ENCODE measurements at places on chromosomes 11 and 22. TPM values are rescaled to one million over a fixed set of nuclear protein-coding genes. Genes with fewer than 3 reads are reported as not detected.

GRCh38 chr11:2669634-2670469 is 29.9 kb downstream of the KCNQ1OT1 start:
- H3K36me3 ChIP-seq = no peaks in the 10 kb centered on the region
- no peak overlapping the region for H3K27ac ChIP-seq
- no peak for DNase-seq
- H3K4me1 ChIP-seq = no peaks in the 10 kb centered on the region
- no peaks in the 10 kb centered on the region for H3K27me3 ChIP-seq
- H3K4me3 ChIP-seq = no peak overlapping the region

GRCh38 chr11:9688716-9689511 is 25.0 kb downstream of the SWAP70 start:
- no peak overlapping the region for H3K4me3 ChIP-seq
- no peak overlapping the region for H3K27ac ChIP-seq
- no peaks in the 10 kb centered on the region for H3K27me3 ChIP-seq
- peaks cover 2% of the 10 kb centered on the region for H3K4me1 ChIP-seq

GRCh38 chr22:50145721-50146438 is 24.7 kb upstream of the PANX2 start:
- peaks cover 5% of the 10 kb centered on the region for H3K4me1 ChIP-seq
- no peak overlapping the region for H3K4me3 ChIP-seq
- no peaks in the 10 kb centered on the region for H3K36me3 ChIP-seq
- H3K27ac ChIP-seq = no peak overlapping the region
- no peak for DNase-seq
- H3K27me3 ChIP-seq = no peaks in the 10 kb centered on the region

- no peak overlapping the region for H3K4me3 ChIP-seq
- H3K4me1 ChIP-seq = peaks cover 19% of the 10 kb centered on the region
- peaks cover 13% of the 10 kb centered on the region for H3K27me3 ChIP-seq
- H3K27ac ChIP-seq = no peak overlapping the region
- H3K36me3 ChIP-seq = no peaks in the 10 kb centered on the region
These were observed 54.1 kb downstream of the CELSR1 start for GRCh38 chr22:46483353-46483752.

- H3K4me3 ChIP-seq = no peak overlapping the region
- DNase-seq = peak; percentile 32
- H3K27me3 ChIP-seq = no peaks in the 10 kb centered on the region
- H3K36me3 ChIP-seq = peaks cover 24% of the 10 kb centered on the region
These were observed 60.2 kb downstream of the TNRC6B start for GRCh38 chr22:40237788-40238424.

DNA sequence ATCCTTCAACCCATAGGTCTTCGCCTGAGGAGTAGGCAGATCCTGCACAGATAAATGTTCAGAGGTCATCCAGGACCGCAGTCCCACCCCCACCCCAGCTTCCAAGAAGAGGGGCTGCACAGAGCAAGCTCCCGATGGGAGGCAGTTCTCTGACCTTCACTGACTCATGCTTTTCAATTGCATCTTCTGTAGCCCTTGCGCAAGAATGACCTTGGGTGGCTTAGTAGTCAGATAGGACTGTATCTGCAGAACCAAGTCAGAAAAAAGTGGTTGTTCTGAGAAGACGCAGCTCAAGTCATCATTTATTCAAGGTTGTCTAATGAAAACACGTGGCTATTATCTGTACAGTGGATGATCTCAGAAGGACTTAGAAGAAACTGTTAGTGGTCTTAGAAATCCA is 16.4 kb upstream of the GRAMD1B start:
- no peak overlapping the region for H3K4me3 ChIP-seq
- peaks cover 23% of the 10 kb centered on the region for H3K27me3 ChIP-seq
- no peaks in the 10 kb centered on the region for H3K36me3 ChIP-seq
- H3K4me1 ChIP-seq = peaks cover 2% of the 10 kb centered on the region
- no peak overlapping the region for H3K27ac ChIP-seq

DNA sequence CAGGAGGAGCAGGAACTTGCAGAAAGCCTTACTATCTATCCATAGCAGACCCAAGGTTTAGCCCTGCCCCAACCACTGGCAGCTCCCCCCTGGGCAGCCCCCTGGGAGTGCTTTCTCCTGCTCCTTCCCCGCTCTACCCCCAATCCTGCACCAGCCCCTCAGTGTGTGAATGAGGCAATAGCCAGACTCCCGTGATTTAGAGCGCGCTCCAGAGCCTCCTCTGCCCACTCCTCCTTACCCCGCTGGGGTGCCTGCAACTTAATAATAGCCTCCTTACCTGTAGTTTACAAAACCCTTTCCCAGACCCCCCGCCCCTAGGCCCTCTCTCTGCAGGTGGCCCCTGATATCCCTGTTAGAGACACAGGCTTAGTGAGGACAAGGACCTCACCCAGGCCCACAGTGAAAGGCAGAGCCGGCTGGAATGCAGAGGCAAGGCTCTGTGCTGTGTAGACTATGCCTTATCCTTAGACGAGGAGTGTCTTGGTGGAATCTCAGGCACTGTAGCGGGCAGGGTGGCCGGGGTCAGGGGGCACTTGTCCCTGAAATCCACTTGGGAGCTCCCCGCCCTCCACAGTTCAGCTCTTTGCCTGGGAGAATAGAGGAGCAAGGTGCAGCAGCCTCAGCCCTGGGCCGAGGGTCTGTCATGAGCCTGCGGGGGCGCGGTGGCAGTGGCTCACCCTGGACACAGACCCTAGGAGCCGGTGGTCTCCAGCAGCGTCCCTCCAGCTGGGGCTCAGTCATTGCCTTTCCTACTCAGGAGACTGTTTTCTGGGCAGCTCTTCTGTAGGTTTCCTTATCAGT is 4.3 kb upstream of the CARNS1 start:
- H3K27me3 ChIP-seq = no peaks in the 10 kb centered on the region
- peak overlapping the region; percentile 7 for H3K4me3 ChIP-seq
- H3K4me1 ChIP-seq = peaks cover 72% of the 10 kb centered on the region
- DNase-seq = no peak
- peak overlapping the region; percentile 92 for H3K27ac ChIP-seq

GRCh38 chr22:47294222-47294532 is 531.7 kb downstream of the TBC1D22A start:
- H3K27ac ChIP-seq = no peak overlapping the region
- no peaks in the 10 kb centered on the region for H3K27me3 ChIP-seq
- no peak for DNase-seq
- H3K4me1 ChIP-seq = no peaks in the 10 kb centered on the region
- no peaks in the 10 kb centered on the region for H3K36me3 ChIP-seq

GRCh38 chr11:72584293-72584938 is 89.8 kb downstream of the PDE2A start:
- H3K27ac ChIP-seq = no peak overlapping the region
- DNase-seq = peak; percentile 59
- H3K36me3 ChIP-seq = no peaks in the 10 kb centered on the region
- H3K27me3 ChIP-seq = peaks cover 26% of the 10 kb centered on the region

DNA sequence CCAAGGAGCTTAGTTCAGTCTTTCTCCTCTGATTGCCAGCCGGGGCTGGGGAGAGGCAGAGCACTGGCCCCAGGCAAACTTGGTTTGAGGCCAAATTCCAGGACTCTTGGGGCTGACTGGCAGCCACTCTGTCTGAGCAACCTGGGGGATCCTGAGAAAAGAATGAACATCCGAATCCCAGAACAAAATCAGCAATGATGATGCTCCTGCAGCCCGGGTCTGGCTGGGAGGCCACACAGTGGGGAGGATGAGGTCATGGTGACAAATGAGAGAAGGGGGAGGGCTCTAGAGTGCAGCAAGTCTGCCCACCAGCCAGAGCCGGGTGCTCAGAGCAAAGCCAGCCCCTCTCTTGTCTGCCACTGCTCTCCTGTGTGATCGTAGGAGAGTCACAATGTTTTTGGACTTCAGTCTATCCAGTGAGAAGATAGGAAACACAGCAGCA is 71.8 kb upstream of the PAX6 start:
- H3K27me3 ChIP-seq = peaks cover 26% of the 10 kb centered on the region
- H3K4me1 ChIP-seq = no peaks in the 10 kb centered on the region
- no peak for DNase-seq
- H3K36me3 ChIP-seq = no peaks in the 10 kb centered on the region
- no peak overlapping the region for H3K4me3 ChIP-seq

DNA sequence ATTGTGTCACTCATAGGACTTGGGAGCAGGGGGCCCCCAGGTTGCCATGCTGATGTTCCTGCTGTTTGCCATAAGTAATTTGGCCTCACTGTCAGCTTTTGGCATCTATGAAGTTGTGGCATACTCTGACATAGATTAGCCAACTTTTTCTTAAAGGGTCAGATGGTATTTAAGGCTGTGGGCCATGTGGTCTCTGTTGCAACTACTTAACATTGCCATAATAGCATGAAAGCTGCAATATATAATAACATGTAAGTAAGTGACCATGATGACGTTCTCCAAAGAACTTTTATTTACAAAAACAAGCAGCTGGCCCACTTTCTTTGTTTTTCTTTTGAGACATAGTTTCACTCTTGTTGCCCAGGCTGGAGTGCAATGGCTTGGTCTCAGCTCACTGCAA is 2.2 kb upstream of the TMEM216 start:
- no peaks in the 10 kb centered on the region for H3K27me3 ChIP-seq
- H3K4me1 ChIP-seq = peaks cover 21% of the 10 kb centered on the region
- H3K27ac ChIP-seq = no peak overlapping the region
- H3K36me3 ChIP-seq = peaks cover 11% of the 10 kb centered on the region

DNA sequence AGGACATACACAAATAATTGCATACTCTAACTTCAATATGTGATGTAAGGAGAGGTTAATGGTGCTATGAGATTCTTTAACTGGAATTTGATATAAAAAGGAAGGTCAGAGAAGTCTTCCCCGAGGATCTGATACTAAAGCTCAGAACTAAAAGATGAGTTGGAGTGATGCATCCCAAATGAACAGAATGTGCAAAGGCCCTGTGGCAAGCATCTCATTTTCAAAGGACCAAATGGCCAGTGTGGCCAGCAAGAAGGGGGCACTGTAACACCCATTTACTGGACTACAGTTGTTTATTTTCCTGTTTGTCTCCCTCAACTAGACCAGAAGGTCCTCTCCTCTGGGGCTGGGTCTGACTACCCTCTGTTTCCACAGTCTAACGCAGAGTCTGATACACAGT is 114.9 kb upstream of the ASPHD2 start:
- no peak for DNase-seq
- no peak overlapping the region for H3K27ac ChIP-seq
- H3K4me3 ChIP-seq = no peak overlapping the region
- peaks cover 4% of the 10 kb centered on the region for H3K27me3 ChIP-seq
- no peaks in the 10 kb centered on the region for H3K4me1 ChIP-seq
- no peaks in the 10 kb centered on the region for H3K36me3 ChIP-seq

DNA sequence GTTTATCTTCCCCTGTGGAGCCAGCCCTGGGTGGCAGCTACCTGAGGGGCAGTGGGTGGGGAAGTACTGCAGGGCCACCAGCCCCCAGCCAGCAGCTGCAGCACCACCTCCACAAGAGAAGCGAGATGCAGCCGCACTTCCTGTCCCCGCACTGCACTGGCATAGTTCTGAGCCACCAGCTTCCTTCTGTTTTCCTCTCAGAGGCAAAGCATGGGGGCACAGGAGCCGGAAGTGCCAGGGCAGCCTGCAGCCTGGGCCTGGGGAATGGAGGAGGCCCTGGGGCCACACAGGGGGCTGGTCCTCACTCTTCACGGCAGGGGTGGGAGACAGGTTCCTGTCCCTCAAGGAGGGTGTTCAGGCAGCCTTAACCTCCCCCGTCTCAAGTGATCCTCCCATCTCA is 11.9 kb upstream of the SH3BP1 start:
- DNase-seq = peak; percentile 50
- H3K27ac ChIP-seq = peak overlapping the region; percentile 95
- peaks cover 59% of the 10 kb centered on the region for H3K4me1 ChIP-seq
- no peaks in the 10 kb centered on the region for H3K27me3 ChIP-seq
- H3K4me3 ChIP-seq = peak overlapping the region; percentile 63
- peaks cover 19% of the 10 kb centered on the region for H3K36me3 ChIP-seq

- no peak overlapping the region for H3K27ac ChIP-seq
- H3K4me1 ChIP-seq = peaks cover 3% of the 10 kb centered on the region
- H3K4me3 ChIP-seq = no peak overlapping the region
- H3K36me3 ChIP-seq = no peaks in the 10 kb centered on the region
- H3K27me3 ChIP-seq = peaks cover 5% of the 10 kb centered on the region
- no peak for DNase-seq
These were observed 1.7 kb upstream of the DCHS1 start for GRCh38 chr11:6657346-6657745.

GRCh38 chr22:23583153-23583552 is 3.1 kb upstream of the IGLL1 start:
- peaks cover 49% of the 10 kb centered on the region for H3K27me3 ChIP-seq
- no peaks in the 10 kb centered on the region for H3K36me3 ChIP-seq
- H3K4me3 ChIP-seq = no peak overlapping the region
- no peaks in the 10 kb centered on the region for H3K4me1 ChIP-seq
- no peak overlapping the region for H3K27ac ChIP-seq

GRCh38 chr11:43459246-43459645 is 100.5 kb downstream of the TTC17 start:
- no peaks in the 10 kb centered on the region for H3K4me1 ChIP-seq
- H3K4me3 ChIP-seq = no peak overlapping the region
- H3K27ac ChIP-seq = no peak overlapping the region
- no peak for DNase-seq

DNA sequence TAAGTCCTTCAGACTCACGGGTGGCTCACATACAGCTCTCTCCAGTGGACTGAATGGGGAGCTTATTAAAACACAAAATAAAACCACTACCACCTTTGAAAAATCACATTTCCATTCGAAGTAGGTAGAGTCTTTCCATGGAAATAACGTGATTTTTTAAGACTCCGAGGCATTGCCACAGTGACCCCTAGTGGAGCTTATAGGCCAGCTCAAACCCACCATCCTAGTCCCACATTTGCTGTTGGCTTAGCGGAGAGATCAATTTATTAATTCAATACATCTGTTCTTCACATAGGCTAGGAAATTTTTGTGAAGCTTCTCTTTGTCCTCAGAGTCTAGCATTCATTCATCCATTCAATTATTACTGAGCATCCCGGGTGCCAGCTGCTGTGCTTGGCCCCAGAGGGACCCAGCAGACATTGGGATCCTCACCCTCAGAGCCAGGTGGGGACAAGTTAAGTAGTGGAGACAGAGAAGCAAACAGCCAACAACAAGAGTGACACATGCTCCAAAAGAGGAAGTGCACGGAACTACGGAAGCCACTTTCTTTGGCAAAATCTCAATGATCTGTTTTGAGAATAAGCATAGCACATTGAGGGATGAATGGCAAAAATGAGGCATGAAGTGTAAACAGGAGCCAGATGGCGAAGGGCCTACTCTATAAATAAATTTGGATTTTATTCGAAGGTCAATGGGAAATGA is 10.2 kb upstream of the P4HA3 start:
- peaks cover 2% of the 10 kb centered on the region for H3K36me3 ChIP-seq
- DNase-seq = peak; percentile 8
- peaks cover 6% of the 10 kb centered on the region for H3K27me3 ChIP-seq
- H3K4me1 ChIP-seq = no peaks in the 10 kb centered on the region

- DNase-seq = no peak
- H3K27me3 ChIP-seq = peaks cover 42% of the 10 kb centered on the region
- H3K4me1 ChIP-seq = peaks cover 43% of the 10 kb centered on the region
- H3K27ac ChIP-seq = peak overlapping the region; percentile 30
These were observed 51.4 kb downstream of the PRR5L start for GRCh38 chr11:36347384-36347906.

GRCh38 chr11:134413043-134413825 is 1.2 kb upstream of the B3GAT1 start:
- peaks cover 58% of the 10 kb centered on the region for H3K27me3 ChIP-seq
- no peak for DNase-seq
- peaks cover 8% of the 10 kb centered on the region for H3K4me1 ChIP-seq
- no peaks in the 10 kb centered on the region for H3K36me3 ChIP-seq
- peak overlapping the region; percentile 33 for H3K4me3 ChIP-seq

PATE4 gene
- total RNA-seq = not detected

OR6X1 gene
- total RNA-seq = not detected

SLC5A1 gene
- total RNA-seq = not detected

KRTAP5-8 gene
- total RNA-seq = not detected

OTOG gene
- total RNA-seq = not detected

PIH1D2 gene
- 0.82 TPM for total RNA-seq

SIK2 gene
- 5.2 TPM for total RNA-seq

USH1C gene
- not detected for total RNA-seq

LRRC10B gene
- not detected for total RNA-seq

ZNF214 gene
- total RNA-seq = not detected

NEFH gene
- 8.7 TPM for total RNA-seq

TPP1 gene
- 30.7 TPM for total RNA-seq
